Activated CD4-positive, alpha-beta T cell treated with anti-CD3 and anti-CD28 coated beads, Interleukin-2, Interleukin-6, amounts not matched to agents 100 ng/mL and 50 ng/mL, durations not matched to agents 16 hours and 8 hours (primary cell): ENCODE measurements at places on chromosomes 1 and 21.

- no peak for DNase-seq
Measured at GRCh38 chr1:59731591-59731990, 83.2 kb upstream of the HOOK1 start.

- DNase-seq: no peak
Measured at GRCh38 chr1:14954210-14954609, 199.3 kb upstream of the TMEM51 start.

- DNase-seq: no peak
Measured at GRCh38 chr1:110450929-110451328, at the start of gene PROK1. PROK1 (plus strand) TSS chr1:110451149; CDS start chr1:110451217, 68 bp downstream.

- no peak for DNase-seq
Measured at GRCh38 chr1:43316738-43317520, 16.1 kb downstream of the TIE1 start.

DNA sequence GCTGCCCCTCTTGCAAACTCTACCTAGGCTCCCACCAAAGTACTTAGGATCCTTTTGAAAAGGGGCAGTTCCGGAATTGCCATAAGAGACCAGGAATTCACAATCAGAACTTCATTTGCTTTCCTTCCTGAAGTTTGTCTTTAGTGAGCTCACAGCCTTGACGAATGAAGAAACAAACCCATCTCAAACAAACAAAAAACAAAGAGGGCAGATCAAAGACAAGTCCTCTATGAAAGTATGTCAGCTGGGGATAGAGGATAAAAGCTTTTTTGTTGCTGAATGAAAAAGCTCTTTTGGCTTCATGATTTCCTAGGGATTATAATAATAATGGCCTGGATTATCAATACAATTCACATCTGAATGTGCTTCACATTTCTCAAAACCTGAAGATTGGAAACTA is 357.9 kb upstream of the DUSP10 start:
- DNase-seq: no peak

DNA sequence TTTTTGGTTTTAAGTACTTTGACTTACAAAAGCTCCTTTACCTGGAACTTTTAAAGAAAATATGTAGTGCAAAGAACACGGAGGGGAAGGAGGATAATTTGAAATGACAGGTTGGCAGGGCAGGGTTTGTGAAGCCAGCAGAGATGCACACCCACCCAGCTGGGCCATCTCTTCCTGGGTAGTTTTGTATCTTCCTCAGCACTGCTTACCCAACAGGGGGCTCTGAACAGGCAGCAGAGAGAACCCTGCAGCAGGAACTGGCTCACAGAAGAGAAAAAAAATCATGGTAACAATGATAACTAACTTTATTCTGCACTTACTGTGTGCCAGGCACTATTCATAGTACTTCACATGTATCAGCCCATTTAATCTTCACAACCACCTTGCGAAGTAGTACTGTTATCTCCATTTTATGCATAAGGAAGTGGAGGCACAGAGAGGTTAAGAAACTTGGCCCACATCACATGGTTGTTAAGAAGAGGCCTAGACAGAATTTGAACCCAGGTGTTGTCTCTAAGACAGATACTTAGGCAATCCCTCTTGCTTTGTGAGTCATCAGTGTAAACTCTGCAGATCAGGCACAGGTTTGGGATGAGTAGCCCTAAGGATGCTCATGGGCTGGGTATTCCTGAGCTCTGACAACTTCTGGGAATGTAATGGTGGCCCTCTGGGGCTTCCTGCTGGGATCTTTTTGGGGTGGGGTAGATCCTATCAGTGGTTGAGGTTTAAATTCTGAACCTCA is 60.8 kb downstream of the ELK4 start:
- DNase-seq: no peak

GRCh38 chr1:206535853-206536188 is 28.5 kb downstream of the RASSF5 start:
- no peak for DNase-seq

GRCh38 chr1:19450811-19451515 is 34.4 kb downstream of the CAPZB start:
- no peak for DNase-seq

GRCh38 chr1:9235560-9235959 is 986 bp downstream of the H6PD start:
- DNase-seq: no peak

DNA sequence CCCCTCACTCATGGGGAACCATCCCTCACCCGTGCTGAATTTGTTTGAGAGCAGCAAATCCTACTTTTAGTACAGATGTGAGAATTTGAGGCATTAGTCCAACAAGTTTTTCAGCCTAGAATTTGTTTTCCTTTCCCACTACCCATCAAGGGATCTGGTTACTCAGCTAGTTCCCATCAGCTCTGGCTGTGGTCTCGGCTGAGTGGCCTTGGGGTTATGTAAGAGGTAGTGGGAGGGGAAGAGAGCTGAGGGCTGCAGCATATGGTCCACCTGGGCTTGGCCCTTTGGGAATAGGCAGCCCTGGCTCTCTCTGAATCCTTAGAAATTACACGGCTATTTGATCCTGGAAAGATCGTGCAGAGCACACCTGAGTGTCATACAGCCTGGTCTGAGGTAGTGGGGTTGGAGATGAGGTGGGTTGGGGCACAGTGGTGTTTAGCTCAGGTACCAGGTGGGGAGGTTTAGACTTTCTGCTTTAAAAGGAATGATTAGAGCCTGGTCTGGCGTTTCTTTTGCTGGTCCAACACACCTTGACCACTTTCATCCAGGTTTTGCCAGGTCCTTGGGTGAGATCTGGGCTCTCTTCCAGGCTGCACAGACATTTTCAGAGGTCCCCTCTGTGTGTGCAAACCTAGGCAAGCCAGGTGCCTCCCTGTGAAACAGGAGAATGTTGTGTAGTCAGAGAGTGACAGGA is 4.2 kb downstream of the GSTM4 start:
- no peak for DNase-seq

DNA sequence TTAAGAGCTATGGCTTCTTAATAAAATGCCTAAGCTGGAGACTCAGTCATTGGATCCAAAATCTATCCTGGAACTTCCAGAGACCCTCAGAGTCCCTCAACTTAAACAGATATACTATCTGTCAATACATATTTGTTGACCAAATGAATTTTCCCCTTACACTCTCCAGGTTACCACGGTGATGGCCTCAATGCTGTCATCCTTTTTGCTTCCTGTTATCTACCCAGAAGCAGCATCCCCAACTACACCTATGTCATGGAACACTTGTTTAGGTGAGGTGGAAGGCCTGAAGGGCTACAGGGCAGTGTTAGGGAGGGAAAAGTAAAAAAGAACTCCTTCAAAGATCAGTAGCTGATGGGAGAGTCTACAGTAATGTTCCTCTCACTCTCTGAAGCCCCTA is 4.4 kb upstream of the C1orf56 start:
- DNase-seq: no peak

DNA sequence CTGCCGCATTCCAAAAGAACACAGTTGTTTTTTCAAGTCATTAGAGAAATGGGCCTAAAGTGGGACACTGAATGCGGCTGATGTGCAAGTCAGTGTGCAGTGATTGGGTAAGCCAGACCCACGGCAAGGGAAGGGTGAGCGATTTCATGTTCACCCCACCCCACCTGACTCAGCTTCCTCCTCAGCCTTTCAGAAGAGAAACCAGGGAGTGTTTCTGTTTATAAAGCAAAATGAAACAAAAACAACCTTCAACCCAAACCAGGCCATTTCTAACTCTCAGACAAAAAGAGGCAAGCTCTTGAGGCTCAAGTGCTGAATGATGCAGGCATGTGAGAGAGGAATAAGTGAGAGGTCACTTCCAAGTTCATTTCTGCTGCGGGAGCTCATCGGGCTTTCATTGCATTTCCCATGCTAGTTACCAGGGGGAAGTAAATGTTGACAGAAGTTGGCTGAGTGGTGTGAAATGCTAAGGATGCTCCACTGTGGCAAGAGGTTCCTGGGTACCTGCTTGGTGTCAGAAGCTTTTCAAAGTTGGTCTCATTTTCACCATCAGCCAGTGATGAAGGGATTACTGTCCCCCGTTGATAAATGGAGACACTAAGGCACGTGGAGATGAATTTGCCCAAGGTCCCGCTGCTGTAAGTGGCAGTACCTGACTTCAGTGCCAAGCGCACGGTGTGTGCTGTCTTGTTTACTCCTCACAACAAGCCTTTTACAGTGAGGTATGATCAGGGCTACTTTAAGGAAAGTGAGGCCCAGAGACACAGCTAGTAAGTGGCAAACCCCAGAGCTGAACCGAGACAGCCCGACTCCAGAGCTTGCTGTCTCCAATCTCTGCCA is 29.1 kb downstream of the STPG1 start:
- DNase-seq: peak; percentile 79

DNA sequence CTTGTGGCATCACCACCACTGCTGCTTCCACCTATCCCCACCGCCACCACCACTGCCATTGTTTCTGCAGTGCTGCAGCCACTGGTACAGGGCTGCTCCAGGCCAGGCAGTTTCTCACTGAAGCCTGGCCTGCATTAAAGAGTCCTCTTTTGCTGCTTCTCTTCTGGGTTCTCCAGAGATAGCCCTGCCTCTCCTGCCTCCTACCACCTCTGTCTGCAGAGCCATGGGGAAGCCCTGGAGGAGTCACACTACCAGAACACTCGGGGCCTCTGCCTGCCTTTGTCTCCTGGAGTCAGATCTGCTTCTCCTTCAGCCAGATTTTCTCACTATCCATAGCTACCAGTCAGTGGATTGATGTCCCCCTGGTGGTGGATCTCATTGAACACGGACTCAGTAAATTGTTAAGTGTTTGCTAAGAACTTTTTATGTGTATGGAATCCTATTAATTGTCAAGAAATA is 37.7 kb upstream of the DDAH1 start:
- DNase-seq: no peak
